ENCODE measurements at places on chromosomes 2 and 18.

DNA sequence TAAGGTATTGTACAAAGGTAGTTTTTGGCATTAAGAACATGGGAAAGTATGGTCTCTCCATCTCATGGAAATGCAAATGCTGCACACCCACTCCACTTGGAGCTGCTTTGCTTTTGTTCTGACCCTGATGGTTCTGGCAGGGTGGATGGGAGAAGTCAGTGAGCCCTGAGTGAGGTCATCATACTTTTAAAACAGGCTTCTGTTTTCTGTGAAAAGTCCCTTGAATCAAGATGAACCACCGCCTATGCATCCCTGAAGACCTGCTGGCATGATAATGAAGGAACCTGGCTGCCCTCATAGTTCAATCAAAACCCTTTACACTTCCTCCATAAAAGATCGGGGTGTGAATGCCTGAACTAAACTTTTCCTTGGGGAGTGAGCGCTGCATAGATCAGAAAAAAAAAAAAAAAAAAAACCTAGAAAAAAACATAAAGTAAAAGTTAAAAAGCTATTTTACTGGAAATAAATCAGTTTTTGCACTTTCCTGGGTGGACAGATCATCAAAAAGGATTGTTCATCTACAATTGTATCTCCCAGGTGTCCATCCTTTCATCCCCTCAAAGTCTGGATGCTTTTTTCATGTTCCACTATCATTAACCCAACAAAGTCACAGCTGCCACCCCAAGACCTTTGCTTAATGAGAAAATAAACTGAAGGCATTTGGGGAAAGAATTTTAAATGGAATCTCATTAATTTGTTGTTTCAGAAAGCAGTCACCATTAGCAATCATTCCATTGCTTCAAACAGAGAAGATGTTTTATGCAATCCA, 728.1 kb upstream of the DDX18 start:
- DNase-seq, result no peak

DNA sequence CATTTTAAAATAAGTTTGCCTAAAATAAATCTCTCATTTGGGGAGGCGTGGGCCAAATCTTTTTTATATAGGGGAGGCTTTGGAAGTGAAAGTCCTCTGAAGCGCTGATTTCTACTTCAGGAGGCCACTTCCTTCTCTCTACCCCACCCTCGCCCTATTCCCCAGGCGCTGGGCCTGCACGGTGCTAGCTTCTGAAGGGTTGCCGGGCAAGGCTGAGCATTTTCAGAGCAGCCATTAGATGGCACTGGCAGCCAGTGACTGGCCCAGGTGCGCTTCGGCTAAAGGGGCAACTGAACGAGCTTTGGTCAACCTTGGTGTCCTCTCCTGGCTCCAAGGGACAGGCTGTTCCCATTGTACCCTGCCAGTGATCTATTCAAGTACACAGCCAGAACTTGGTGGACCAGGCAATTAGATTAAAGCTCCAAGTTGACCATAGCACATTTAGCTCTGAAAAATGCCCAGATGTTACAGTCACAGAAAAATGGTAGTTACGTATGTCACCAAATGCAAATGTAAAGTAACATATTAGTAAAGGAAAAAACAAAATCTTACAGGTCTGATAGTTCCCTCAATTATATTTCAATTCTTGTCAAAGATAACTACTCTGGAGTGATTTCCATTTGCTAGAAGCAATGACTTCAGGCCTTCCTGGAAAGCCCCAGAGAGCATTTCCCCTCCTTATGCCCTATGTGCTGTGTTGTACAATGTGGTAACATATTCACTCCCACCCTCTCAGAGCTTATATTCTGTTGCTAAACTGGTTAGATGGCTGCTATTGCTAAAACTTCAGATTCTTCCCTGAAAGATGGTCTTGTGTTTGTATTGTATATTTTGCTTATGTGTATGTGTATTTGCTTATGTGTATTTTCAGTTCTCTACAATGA, 2.1 kb downstream of the POMC start:
- no peak for DNase-seq

DNA sequence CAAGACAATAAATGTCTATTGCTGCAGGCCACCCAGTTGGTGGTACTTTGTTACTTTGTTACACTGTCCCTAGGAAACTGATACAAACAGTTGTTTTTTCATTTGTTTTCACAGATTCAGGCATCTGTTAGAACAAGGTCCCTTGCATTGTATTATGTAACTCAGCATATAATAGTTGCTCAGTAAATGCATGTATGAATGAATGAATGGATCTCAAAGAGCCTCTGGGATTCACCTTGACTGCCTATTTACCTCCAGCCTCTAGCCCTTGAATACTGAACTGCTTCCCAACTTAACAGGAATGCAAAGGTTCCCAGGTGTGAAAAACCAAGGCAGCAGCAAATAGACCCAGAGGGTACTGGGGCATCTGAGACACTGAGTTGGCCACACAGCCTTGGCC, 27.4 kb upstream of the NEB start:
- no peak for DNase-seq

DNA sequence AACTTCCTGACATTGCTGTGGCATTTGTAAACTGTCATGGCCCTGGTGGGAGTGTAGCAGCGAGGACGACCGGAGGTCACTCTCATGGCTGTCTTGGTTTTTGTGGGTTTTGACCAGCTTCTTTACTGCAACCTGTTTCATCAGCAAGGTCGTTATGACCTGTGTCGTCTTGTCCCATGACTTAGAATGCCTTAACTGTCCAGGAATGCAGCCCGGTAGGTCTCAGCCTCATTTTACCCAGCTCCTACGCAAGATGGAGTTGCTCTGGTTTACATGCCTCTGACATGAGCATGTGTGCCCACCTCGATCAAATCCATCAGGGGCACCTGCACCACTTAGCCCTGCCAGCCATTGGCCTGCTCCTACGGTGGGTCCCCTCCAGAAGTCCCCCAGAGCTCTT, 32.9 kb upstream of the SLC66A3 start:
- no peak for DNase-seq

- DNase-seq, result no peak
Measured at GRCh38 chr2:238942726-238943300, 94.9 kb downstream of the TWIST2 start.

DNA sequence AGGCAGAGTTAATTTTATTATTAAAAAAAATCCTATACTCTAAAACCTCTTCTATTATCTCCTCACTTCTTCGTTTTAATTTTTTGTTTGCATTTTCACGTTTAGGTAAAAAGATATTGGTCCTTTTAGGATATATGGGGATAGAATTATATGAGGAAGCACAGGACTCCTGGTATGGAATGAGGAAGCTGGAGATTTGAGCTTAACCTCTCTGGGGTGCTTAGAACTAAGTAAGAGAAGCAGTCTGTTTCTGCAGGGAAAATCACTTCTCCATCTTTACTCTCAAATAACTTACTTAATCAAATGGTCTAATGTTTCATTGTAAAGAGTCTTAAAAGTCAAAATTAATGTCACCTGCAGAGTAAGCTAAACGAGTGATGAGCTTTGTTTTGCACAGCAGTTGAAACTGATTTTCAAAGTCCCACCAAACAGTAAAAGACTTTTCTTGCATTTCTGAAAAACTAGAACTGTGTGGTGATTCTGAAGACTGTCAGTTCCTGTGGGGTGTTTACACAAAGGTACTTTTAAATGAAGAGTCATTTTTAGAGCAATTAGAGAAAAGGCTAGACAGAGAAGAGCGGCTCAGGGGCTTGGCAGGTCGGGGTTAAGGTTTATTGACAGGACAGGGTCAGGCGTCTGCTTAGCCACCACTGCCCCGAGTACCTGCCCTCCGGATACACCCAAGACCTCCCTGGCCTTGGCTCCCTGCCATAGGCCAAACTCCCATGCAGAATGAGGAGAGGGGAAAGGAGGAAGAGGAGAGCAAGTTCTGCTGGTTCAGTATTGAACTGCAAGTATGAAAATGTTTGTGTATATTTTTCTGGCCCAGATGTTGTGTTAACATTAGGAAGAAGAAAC, 21.6 kb downstream of the METAP1D start:
- DNase-seq, result no peak

DNA sequence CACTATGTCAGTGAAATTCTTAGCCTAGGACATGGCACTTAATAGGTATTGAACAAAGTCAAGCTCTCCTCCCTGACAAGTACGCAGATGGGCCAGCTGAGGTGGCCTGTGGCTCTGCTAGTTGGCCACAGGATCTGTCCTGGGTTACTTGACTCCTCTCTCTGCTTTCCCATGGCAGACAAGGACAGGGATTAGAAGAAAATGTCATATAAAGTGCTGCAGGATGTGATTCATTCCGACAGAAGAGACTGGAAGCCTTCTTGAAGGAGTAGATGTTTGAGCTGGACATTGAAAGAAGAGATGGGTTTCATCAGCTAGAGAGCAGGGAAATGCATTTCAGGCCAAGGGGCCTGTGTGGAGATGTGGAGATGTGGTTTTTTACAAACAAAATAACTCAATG, 46.7 kb downstream of the SMAD7 start:
- no peak for DNase-seq

GRCh38 chr2:109356324-109357035, 227.5 kb downstream of the SH3RF3 start:
- no peak for DNase-seq

DNA sequence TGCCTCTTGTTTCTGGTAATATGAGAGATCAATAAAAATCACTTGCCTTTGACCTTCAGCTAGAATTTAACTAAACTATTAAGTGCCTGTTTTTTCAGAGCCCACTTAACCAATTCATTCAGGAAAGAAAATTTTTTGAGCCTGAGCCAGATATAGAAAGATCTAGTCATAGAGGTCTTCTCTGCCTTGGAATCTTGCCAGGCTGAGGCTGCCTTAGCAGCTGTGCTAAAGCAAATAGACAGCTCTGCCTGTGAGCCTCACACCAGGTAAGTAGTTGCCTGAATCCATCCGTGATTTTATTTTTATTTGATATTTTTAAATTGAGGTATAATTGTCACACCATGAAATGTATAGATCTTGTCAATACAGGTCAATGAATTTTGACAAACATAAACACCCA, 27.4 kb downstream of the EVX2 start:
- no peak for DNase-seq

DNA sequence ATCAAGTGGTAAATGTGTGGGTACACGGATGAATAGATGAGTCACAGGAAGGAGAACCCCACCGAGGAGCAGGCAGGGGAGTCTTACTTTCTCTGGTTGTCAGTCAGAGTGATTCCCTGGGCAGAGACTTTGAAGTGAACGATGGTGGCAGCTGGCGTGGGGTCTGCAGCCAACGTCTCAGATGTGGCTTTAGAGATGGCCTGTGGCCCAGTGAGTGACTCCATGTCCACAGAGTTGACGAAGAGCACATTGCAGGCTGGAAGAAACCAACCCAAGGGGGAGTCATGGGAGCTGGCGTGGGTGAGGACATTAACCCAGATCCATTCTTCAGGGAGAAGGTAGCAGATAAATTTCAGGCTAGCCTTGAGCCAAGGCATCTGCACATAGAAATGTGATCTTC, 193.1 kb downstream of the TNS1 start:
- no peak for DNase-seq

- no peak for DNase-seq
Measured at GRCh38 chr2:199488772-199489400, 31.1 kb upstream of the SATB2 start.

- no peak for DNase-seq
Measured at GRCh38 chr2:70793450-70793849, 3.0 kb upstream of the FIGLA start.

DNA sequence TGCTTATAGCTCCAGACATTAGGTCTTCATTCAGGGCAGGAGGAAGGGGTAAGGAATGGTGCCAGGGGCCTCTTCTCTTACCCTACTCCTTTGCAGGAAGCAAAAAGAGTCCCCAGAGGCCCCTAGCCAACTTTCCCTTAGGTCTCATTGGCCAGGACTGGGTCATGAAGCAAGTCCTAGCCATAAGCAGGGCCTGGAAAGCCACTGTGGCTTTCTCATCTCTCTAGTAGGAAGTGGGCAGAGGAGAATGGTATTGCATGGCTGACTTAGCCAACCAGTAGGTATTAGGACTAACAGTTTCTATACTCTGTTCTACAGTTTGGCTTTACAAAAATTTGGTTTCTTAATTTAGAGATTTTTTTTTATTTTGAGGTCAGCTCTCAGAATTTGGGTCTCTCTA, 4.8 kb downstream of the FAM228A start:
- no peak for DNase-seq

DNA sequence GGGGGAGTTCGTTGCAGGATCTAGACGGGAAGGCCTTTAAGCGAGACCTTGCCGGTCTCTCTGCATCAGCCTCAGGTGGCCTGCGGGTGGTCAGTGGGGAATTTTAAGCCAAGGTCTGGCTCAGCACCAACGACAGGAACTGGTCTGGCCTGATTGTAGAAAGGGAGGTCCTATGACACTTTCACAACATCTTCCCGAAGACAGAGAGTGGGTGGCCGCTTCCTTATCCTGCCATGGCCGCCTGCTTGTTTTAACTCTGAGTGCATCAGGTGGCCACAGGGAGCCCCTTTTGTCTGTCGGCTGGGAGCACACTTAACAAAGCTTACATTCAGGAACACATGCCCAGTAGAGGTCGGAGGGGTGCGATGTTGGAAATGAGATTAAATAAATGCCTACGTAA, 363.7 kb upstream of the MYT1L start:
- DNase-seq, result no peak

- DNase-seq, result no peak
Measured at GRCh38 chr2:33160191-33160590, 213.4 kb downstream of the LTBP1 start.

DNA sequence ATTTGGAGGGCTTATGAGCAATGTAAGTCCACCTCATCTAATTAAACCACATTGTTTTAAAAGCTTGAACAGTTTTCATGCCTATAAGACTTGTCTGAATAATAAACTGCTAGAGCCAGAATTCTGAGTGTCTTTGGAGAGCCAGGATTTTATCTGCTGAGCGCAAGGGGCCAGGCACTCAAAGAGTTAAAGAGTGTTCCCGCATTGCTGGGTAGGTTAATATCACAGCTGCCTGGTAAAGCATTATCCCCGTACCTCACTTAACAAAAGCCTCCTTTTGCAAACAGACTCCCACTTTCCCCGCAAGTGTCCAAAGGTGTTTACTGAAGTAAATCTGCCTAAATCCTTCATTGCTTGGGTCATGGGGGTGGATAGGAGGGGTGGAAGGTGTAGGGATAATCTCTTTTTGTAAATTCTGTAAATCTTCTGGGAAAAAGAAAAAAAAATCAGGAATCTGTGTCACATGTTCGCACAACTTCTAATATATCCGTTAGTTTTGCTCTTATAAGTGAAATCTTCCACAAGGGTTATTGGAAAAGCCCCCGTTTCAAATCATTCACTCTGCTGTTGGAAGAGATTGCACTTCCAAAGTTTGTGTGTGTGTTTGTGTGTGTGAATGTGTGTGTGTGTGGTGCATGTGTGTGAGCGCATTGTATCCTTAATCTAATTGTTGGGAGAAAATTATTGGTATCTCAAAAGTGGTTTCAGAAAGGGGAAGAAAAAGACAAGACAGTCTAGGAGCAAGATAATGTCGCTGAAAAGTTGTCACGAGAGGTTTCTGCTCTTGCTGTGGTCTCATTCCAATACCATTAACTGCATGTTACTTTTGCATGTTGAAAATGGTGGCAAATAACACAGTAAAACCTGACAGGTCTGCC, 10.7 kb downstream of the ZEB2 start:
- no peak for DNase-seq

GRCh38 chr2:33000986-33001385, 54.2 kb downstream of the LTBP1 start:
- DNase-seq, result no peak

- DNase-seq, result no peak
Measured at GRCh38 chr2:8204711-8205110, 477.1 kb upstream of the ID2 start.
